GM12864 (cell line): ENCODE measurements at places on chromosomes 13 and 19.

- DNase-seq: no peak
Observed at GRCh38 chr13:44465318-44465717, 91.7 kb downstream of the SERP2 start.

DNA sequence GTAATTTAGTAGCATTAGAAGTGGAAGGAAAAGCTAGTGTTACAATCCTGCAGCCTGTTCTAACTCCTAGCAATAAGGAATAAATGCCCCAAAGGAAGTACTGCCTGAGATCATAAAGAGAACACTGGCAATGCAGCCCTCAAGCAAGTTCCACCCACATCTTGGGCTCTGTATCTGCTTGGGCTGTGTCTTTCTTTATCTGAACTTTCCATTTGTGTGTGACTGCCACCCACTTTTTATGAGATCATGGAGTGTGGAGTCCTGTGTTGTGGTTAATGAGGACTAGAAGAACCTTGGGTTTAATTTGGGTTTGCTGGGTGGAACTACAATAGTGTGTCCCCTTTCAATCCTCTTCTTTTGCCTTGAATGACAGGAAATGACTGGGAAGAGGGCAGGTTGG lies 38.2 kb downstream of the RFXAP start:
- DNase-seq: no peak

DNA sequence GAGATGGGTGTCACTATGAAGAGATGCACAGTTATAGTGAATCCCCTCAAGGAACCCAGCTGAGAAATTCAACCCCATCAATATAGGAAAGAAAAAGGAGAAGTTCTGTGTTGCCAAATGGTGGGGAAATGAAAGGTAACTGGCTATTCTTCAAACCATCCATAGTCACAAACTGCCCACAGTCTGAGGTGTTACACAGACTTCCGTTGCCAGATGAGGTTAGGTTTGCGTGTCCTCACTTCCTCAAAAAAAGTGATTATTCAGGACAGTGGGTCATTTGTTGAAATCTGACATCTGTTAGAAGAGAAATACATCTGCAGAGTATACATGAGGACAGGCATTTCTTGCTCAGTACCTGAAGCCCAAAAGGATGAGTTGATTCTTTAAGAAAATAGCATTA lies 9.0 kb downstream of the SIGLEC5 start:
- peak; percentile 65 for DNase-seq

DNA sequence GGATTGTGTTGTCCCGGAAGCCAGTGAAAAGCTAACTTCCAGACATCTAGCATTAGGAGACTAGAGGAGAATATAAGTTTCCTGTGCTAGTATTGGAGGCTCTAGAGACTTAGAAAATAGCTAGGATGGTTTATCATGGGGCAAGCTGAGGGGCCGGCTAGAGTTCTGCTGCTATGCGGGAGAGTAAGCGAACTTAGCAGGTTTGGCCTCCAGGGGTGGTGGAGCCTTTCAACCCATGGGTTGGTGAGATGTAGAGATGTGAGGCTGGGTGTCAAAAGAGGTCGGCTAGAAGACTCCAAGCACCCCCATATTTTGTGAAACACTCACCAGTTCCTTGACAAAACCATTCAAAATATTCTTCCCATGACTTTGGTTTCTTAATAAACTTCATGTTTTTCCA lies 4.4 kb downstream of the SULT2A1 start:
- no peak for DNase-seq

- no peak for DNase-seq
Observed at GRCh38 chr13:19283836-19284235, 102.2 kb upstream of the TUBA3C start.

- no peak for DNase-seq
Observed at GRCh38 chr19:3404324-3405260, 38.2 kb downstream of the NFIC start.

GRCh38 chr19:5661483-5661882 lies 18.8 kb downstream of the MICOS13 start:
- DNase-seq: no peak

GRCh38 chr19:7595466-7596133 lies at the start of gene CAMSAP3:
CAMSAP3 (plus strand) TSS chr19:7595863; CDS start chr19:7596003, 140 bp downstream.
- no peak for DNase-seq

GRCh38 chr19:36009220-36009619 lies 607 bp upstream of the SYNE4 start:
- no peak for DNase-seq

DNA sequence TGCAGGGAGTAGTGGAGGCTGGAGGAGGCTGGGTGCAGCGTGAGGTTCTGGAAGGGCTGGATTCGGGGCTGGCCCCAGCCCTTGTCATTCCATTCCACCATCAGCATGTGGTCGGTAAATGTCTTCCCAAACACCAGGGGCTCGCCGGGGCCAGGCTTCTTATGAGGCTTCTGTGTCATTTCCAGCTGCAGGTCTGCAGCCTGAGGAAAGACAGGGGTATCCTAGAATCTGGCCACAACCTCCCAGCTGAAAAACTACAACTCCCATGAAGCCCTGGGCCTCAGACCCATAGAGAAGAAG lies 4.4 kb downstream of the BCAT2 start:
- no peak for DNase-seq

- no peak for DNase-seq
Observed at GRCh38 chr13:51697855-51698254, 106.1 kb downstream of the DHRS12 start.

- DNase-seq: no peak
Observed at GRCh38 chr13:49649244-49649962, 21.1 kb downstream of the ARL11 start.

DNA sequence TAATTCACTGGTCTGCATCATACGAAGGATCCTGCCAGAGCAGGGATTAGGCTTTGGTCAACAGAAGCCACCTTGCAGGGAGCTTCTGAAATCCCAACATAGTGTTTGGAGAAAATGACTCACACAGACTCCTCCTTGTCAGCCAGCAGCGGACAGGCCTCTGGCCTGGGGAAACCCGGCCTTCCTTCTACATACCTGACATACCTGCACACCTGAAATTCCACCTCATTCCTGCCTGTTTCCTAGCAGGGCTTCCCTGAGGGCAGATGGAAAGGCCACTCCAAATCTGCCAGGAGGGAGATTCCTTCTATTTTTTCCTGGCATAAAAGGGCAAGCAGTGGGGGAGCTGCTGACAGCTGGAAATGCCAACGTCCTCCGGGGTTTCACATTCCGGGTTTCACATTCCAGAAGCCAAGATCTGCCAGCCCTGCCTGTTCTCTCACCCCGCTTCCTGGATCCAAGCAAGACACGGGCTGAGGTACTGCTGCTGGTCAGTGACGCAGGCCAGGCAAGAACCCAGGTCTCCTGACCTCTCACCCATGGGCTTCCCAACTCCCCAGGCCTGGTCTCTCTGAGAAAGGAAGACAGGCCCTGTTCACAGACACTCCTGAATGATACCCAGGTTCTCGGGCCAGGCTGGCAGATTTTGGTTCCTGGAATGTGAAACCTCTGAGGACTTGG lies 18.2 kb upstream of the IGFL1 start:
- DNase-seq: no peak

GRCh38 chr19:35144600-35145436 lies 1.8 kb downstream of the FXYD7 start:
- no peak for DNase-seq

DNA sequence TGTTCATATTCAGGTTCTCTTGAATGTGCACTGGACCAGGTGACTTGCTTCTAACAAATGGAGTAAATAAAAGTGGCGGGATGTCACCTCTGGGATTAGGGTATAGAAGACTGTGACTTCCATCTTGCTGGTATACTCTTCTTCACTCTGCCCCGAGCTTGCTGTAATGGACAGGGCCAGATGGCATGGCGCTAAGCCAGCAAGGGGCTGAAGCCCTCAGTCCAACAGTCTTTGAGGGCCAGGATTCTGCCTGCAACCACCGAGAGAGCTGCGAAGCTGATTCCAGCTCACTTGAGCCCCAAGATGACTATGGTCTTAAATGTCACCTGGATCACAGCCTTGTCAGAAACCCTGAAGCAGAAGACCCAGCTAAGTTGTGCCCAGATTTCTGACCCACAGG lies 600.0 kb downstream of the FGF9 start:
- DNase-seq: no peak

DNA sequence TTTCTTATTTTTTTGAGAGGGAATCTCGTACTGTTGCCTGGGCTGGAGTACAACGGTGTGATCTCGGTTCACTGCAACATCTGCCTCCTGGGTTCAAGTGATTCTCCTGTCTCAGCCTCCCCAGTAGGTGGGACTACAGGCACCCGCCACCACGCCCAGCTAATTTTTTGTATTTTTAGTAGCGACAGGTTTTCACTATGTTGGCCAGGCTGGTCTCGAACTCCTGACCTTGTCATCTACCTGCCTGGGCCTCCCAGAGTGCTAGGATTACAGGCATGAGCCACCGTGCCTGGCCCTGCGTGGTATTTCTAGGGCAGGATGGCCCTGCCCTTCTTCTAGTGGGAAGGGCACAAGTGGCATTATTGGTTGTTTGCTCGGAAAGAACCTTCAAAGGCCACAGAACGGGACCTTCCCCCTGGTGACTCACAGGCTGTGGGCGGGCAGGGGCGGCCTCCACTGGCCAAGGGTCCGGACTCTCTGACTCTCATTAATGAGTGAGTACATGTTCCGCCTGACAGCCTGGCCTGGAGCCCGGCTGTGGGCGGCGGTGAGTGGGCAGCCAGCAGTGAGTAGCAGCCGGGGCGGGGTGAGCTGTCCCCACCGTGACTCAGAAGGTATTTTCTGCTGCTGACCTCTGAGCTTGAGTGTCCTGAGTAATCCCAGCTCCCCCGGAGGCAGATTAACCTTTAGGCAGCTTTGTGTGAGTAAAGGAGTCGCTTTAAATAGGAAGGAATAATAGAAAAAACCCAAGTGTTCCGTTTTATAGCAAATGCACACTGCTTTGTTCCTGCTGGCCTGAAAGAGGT lies 5.1 kb downstream of the DOT1L start:
- peak; percentile 79 for DNase-seq

- DNase-seq: no peak
Observed at GRCh38 chr19:4730740-4731171, 7.1 kb upstream of the DPP9 start.

DNA sequence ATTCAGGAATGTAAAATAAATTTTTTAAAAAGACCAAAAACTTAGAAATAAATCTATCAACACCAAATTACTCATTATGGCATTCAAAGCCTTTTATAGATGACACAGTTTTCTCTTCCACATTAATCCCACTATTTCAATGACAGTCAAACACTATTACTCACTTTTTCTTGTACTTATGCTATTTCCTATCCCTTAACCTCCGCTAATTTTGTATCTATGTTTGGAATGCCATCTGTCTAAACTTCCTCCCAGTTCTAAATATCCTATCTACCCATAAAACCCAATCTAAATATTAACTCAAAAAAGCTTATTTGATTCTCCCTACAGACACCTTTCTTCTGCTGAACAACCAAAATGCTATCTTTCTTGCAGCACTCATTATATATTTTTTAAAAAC lies 203.5 kb downstream of the ENOX1 start:
- DNase-seq: no peak

DNA sequence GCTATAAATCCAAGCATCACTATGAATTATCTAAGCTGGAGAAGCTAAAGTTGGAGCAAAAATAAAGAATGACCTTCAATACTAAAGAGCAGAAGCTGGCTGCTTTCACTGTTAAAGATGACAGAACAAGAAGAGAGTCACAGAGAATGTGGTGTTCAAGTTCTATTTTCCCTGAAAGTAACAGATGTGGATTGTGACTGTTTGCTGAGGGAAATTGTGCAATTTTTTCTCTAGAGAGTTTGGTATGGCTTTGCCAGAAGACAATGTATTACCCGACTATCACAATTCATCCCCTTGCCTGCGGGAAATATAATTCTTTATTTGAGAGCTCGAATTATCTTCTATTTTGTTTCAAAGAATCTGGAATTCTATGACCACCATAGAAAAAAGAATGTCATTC lies 83.1 kb downstream of the TNFSF13B start:
- no peak for DNase-seq

DNA sequence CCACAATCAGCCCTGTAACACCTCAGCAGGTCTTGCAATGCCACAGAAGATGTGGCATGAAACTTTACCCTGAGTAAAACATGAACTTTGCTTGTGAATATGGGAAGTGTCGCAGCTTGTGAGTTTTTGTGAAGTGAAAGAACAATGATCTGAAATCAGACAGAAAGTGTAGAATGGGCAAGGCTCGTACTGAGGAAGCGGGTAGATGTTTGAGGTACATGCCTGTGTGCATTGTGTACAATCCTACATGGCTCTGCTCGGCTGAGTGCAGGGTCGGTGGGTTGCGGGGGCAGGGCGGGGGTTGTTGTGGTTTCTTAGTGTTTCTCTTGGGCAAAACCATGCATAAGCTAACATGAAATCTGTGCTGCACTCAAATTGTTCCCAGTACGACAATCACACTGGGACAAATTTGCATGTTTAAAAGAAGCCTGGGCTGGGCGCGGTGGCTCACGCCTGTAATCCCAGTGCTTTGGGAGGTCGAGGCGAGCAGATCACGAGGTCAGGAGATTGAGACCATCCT lies 1.1 kb downstream of the NLRP13 start:
- peak; percentile 7 for DNase-seq

GRCh38 chr13:34862311-34862710 lies 79.8 kb upstream of the NBEA start:
- DNase-seq: no peak

DNA sequence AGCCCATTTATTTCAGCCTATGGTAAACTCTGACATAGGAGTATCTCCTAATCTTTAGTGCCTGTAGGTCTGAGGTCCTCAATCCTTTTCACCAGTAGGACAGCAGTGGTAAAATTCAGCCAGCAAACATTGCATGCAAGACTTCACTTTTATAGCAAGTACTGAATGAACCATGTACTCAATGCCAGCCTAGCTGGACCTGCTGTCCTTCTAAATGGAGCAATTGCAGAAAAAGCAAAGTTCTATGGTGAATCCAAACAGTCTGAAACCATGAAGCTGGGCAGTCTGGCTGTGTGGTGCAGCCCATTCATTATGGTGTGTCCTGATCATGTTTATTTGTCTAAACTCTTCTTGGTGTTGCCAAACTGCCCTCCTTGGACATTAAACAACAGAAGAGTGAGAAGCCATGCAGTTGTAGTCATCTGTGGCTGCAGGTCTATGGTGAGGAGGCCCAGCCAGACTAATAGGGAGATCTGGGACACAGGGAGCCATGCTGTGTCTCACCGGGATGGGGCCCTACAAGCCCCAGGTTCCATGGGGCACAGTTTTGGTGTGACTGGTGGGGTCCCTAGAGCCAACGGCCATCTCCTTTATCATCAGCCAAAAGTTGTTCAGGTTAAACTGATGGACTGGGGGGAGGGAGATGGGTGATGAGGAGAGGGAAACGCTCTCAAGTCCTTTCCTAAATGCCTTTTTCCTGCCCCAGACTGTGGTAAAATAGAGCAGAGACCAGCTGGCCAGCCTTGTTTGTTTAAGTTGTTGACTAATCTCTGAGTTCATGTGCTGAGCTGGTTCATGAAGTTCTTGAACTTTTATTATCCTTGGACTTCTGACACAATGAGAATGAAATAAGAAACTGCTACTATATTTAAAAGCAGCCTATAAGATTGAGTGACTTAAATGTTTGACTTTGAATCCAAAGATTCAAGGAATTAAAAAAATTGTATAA lies 20.6 kb upstream of the TNFSF11 start:
- DNase-seq: no peak

GRCh38 chr19:22619371-22619770 lies 14.8 kb upstream of the ZNF492 start:
- DNase-seq: no peak

GRCh38 chr13:112888238-112889111 lies 80.5 kb upstream of the MCF2L start:
- no peak for DNase-seq
